Activated CD4-positive, alpha-beta T cell treated with anti-CD3 and anti-CD28 coated beads for 24 hours (primary cell): ENCODE measurements at places on chromosomes 2 and 18.

DNA sequence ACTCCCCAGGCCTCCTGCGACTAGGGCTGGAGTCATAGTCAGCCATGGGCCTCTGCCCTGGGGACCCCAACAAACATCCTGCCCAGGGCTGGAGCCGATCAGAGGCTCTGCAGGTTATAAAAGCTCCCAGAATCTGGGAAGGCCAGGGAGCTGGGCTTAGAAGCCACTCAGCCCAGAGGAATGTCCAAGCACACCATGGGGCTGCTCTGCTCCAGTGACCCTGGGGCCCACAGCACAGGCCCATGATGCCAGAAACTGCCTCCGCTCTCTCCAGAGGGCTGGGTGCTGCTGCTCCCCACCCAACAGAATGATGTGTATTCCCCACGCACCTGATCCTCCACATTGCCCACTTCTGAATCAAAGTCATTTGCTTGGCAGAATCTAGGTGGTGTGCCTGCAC lies 88.5 kb downstream of the ARMC9 start:
- no peak for DNase-seq

DNA sequence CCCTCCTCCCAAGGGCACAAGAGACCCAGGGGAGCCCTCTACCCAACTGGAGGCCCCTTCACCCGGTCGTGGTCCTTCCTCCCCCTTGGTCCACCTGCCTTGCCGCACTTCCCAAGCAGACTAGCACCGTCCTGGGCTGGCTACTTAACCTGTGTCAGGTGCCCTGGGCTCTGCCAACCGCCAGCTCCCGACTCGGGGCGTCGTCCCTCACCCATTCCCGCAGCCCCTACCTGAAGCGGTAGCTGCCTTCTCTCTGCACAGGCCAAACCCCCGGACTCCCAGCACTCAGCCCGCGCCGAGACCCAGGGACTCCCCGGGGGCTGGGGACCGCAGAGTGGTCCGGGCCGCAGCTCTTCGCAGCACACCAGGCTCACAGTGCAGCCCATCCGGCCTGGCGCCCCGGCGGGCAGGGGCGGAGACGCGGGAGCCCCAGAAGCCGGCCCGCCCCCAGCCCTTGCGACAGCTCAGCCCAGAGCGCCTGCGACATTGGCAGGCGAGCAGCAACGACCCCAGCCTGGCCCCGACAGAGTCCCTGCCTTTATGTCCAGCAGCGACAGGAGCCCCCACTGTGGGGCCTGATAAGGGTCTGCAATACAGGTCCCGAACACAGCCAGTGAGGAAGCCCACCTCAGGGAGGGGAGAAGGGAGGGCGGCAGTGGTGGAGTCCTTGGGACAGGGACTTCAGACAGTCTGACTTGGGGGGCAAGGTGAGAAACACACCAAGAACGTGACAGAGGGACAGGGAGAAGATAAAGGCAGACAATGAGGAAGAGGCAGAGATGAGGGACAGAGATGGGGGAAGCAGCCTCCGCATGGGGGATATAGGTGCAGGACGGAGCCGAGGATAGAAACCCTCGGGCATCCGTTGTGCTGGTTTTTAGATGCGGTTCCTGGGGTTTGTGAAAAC lies 31.0 kb upstream of the TNS1 start:
- no peak for DNase-seq

DNA sequence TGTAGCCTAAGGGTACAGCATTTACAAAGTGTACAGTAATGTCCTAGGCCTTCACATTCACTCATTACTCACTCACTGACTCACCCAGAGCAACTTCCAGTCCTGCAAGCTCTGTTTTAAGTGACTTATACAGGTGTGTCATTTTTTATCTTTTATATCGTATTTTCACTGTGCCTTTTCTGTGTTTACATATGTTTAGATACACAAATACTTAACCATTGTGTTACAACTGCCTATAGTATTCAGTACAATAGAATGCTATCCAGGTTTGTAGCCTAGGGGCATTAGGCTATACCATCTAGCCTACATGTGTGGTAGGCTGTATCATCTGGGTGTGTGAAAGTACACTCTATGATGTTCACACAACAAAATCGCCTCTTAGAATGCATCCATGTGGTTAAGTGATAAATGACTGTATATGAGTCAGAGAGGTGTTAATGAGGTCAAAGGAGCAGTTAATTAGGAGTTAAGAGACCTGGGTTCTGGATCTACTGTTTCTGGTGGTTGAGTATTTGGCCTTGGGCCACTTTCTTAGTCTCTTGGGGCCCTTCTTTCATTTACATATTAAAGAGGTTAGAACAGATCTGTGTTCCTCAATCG lies 149.1 kb downstream of the GREB1L start:
- DNase-seq: no peak

GRCh38 chr2:109226128-109226527 lies 97.1 kb downstream of the SH3RF3 start:
- no peak for DNase-seq

GRCh38 chr18:79942786-79943607 lies 8.5 kb downstream of the SLC66A2 start:
- no peak for DNase-seq

DNA sequence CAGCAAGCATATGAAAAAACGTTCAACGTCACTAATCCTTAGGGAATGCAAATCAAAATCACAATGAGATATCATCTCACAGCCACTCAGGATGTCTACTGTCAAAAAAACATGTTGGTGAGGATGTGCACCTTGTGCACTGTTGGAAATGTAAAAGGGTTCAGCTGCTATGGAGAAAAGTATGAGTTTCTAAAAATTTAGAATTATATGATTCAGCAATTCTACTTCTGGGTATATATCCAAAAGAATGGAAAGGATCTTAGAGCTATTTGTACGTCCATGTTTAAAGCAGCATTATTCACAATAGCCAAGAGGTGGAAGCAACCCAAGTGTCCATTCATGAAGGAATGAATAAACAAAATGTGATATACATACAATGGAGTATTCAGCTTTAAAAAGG lies 50.0 kb downstream of the CFAP210 start:
- DNase-seq: no peak

- DNase-seq: no peak
These were observed 39.9 kb downstream of the SCN7A start for GRCh38 chr2:166454006-166454595.

- DNase-seq: no peak
These were observed 1.5 kb downstream of the SOWAHC start for GRCh38 chr2:109615637-109616144.

DNA sequence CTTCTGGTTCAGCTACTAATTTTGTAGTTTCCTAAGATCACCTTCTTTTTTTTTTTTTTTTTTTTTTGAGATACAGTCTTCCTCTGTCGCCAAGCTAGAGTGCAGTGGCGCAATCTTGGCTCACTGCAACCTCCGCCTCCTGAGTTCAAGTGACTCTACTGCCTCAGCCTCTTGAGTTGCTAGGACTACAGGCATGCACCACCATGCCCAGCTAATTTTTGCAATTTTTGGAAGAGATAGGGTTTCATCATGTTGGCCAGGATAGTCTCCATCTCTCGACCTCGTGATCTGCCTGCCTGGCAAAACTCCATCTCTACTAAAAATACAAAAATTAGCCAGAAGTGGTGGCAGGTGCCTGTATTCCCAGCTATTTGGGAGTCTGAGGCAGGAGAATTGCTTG lies 301.5 kb upstream of the TFPI start:
- no peak for DNase-seq

DNA sequence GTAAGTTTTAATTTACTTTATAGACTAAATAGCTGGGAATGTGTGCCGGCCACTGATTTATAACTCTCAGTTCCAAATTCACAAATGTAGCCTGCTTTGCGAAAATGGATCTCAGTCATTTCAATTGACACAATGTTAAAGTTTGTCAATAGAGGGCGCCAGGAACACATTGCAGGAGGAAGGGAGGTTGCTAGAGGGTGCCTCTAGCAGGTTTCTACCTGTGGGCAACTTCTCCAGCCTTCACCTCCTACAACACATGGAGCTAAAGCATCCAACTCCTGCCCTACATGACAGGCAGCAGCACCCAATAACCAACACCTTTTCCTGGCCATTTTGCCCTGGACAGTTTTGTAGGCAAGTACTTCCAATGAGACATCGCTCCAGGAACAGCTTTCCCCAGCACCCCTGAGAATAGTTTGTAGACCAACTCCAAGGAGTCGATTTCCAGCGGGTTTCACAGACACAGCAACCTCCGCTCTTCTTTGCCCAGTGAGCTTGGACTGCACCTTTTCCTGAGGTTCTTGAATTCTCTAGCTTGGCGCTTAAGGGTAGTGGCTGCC lies 784.8 kb upstream of the CDH2 start:
- DNase-seq: no peak

- no peak for DNase-seq
These were observed 49.6 kb upstream of the PXDN start for GRCh38 chr2:1793868-1794445.

- no peak for DNase-seq
These were observed 34.5 kb downstream of the GLI2 start for GRCh38 chr2:120770176-120770575.

- no peak for DNase-seq
These were observed 771 bp upstream of the IGFBP2 start for GRCh38 chr2:216632346-216632951.

DNA sequence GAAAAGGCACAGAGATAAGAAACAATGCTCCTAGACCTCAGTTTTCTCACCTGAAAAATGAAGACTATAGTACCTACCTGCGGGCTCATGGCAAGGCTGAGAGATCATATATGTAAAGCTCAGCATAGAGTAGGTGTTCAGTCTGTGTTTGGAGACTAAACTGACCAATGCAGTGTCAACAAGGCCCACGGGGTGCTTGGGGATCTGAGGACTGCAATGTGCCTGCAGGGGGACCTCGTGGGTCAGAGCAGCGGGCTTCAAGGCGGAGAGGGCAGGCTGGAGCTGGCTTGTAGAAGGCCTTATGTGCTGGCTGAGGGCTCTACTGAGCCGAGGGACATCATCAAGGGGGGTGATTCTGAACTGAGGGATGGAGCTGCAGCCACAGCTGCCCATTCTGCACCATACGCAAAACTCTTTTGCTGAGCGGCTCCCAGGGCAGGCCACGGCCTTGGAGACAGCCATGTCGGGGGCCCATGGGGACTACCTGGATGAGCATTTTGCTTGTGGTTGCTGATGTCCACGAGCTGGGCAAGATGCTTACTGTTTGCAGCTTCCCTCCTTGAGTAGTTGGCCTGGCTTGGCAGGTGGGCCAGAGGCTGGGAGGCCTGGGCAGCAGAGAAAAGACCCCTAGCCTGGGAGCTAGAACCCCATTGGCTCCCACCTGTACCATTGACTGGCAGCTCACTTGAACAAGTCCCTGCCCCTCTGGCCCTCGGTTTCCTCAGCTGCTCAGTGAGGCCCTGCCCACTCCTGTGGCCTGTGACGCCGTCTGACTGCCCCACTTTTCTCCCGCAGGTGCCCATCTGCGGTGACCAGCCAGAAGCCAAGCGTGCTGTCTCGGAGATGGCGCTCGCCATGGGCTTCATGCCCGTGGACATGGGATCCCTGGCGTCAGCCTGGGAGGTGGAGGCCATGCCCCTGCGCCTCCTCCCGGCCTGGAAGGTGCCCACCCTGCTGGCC lies 23.5 kb downstream of the STEAP3 start:
- DNase-seq: no peak

- no peak for DNase-seq
These were observed 761 bp upstream of the IDH1 start for GRCh38 chr2:208255557-208256106.

- no peak for DNase-seq
These were observed 237.5 kb downstream of the LOXHD1 start for GRCh38 chr18:46419391-46420141.

DNA sequence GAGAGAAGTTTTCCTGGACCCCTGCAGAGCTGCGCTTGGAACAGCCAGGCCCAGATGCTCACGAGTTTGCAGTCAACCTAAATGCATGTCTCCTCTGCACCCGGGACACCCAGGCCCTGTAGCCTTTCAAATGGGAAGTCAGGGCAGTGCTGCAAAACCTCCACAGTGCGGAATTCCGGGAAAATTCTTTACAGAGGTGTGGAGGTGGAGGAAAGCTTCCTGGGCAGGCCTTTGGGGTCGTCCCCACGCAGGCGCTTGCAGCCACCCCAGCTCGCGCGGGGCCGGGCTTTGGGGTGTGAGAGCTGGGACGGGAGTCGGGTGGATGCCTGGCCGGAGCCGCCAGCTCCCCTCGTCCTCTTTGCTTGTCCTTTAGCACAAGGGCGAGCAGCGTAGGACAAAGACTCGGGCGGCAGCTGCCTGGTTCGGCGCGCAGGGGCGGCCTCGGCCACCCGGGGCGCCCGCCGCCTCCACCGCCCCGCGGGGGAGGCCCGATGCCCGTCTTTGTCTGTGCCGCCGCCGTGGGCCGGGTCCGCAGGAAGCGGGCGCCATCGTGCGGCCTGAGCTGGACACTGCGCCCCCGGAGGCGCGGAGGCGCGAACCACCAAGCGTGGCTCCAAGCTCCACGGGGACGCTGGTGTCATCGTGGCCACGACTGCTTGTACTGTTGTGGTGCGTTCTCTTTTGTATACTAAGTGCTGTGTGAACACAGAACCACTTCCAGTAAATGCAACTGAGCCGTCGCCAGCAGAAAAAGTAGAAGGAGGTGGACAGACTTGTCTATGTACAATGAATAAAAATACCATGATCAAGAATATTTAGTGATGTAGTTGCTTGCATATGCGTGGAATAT lies 28.2 kb upstream of the BCL11A start:
- peak; percentile 39 for DNase-seq

DNA sequence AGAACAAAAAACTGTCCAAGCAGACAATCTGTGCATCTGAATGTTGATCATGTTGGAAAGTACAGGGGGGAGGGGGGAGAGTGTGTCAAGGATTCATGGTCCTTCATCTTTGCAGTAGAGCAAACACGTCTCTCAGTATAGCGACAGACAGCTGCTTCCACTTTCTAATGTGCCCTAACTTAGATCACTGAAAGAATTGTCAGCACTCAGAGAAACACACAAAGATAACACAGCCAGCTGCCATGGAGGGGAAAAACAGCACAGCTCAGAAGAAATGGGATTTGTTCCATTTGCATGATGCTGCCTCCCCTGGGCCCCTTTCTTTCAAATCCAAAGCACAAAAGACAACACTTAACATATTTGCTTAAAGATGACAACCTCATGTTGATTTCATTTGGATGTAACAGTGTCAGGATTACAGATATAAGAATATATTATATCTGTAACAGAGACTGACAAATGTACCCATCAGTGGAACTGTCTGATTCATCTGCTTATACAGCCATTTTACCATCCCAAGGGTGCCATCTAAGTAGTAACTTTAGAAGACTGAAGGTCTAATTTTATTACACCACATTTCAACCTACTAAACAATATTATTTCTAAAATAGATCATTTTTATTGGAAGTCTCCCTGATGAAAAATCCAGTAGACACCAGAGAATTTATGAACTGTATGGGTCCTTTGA lies 17.7 kb downstream of the FIGN start:
- no peak for DNase-seq
